CD4-positive, alpha-beta T cell treated with Interleukin-12 subunit alpha and Interleukin-12 subunit beta, for 1 hour (primary cell): ENCODE measurements at places on chromosomes 1 and 21.

GRCh38 chr1:58883037-58883887, 99.4 kb upstream of the JUN start:
- no peak for DNase-seq

DNA sequence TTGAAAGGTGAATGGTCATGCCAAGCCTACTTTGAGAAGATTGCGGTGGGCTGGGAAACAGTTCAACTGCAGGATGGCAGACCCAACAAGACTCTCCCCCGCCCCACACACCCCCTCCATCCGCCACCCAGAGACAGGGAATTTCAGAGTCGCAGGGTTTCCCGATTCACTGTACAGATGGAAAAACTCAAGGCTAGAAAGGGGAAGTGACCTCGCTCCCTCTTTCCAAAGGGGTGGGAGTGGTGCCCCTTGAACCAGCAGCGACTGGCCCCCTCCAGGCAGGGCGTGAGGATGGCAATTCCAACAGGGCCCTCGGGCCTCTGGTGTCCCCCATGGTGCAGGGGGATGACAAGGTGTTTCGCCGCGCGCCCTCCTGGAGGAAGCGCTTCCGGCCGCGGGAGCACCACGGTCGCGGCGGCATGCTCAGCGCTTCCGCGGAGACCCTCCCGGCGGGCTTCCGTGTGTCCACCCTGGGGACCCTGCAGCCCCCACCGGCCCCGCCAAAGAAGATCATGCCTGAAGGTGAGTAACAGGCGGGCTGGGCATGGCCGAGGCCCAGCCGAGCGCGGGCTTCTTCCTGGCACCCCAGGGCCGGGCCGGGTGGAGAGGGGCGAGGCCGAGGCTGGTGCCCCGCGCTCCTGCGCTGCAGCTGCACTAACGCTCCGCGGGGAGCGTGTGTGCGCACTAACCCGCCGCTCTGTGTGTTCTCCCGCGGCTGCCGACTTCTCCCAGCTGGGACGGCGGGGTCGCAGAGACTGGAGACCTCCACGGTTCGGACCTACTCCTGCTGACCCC, 10.4 kb downstream of the MYOG start:
- no peak for DNase-seq

DNA sequence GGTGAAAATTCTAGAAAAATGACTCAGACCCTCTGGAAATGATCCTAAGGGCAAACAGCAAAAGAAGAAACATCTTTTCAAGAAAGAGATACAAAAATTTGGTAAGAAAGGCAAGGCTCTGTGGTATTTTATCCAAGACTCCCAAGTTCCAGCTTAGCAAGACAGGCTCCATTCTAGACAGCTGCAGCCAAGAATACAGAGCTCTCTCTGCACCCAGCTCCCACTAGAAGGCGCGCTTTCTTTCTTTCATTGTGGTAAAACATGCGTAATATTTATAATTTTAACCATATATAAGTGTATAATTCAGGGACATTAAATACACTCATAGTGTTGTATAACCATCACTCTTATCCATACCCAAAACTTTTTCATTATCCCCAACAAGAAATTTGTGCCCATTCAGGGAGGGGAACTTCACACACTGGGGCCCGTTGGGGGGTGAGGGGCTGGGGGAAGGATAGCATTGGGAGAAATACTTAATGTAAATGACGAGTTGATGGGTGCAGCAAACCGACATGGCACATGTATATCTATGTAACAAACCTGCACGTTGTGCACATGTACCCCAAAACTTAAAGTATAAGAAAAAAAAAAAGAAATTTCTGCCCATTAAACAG, 2.2 kb upstream of the HFM1 start:
- DNase-seq, result no peak

DNA sequence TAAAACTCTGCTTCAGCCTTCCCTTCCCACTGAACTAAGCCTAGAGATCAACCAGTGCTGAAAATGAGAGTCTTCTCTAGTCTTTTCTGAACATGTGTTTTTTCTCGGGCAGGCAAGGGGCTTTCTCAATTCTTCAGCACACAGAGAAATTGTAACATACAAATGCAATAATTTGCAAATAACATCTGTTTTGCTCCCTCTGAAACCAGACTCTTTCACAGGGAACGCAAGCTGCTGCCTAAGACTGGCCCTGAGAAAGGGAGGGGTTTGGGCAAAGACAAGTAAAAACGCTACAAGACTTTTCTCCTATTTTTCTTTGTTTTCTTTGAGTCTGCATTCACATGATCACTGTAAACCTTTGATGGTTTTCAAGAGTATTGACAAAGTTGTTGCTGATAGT, 39.6 kb upstream of the VN1R5 start:
- no peak for DNase-seq

DNA sequence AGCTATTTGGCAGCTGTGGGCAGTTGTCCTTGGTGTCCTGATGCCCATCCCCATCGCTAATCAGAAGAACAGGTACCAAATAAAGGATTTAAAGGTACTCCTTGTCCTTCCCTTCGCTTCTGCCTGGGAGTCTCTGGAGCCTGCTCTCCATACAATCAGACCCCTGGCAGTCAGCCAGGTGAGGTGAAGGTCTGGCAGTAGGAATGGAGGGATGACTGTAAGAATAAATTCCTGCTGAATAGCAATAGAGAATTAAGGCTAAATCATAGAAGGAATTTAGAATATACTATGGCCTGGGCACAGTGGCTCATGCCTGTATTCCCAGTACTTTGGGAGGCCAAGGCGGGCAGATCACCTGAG, 9.2 kb downstream of the THBS3 start:
- no peak for DNase-seq

DNA sequence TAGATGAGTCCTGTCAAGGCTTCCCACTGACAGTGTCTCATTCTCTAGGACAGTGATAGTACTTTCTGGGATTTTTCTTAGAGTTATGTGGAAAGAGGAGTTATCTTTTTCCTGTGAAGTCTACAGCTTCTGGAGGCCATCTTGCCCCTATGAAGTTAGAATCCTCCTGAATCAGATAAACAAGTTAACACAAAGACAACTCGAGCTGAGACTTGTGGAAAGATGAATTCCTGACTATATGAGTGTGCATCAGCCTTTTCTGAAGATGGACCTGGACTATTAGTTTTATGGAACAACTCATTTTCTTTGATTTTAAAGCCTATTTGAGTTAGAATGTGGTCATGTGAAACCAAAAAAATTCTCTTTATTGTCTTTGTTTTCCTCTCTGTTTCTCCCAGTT, 290.9 kb downstream of the LRRIQ3 start:
- no peak for DNase-seq

- DNase-seq, result no peak
These were observed 336.3 kb upstream of the NCAM2 start for GRCh38 chr21:20661745-20662422.

GRCh38 chr21:43717967-43718871, 710 bp upstream of the PDXK start:
- no peak for DNase-seq

DNA sequence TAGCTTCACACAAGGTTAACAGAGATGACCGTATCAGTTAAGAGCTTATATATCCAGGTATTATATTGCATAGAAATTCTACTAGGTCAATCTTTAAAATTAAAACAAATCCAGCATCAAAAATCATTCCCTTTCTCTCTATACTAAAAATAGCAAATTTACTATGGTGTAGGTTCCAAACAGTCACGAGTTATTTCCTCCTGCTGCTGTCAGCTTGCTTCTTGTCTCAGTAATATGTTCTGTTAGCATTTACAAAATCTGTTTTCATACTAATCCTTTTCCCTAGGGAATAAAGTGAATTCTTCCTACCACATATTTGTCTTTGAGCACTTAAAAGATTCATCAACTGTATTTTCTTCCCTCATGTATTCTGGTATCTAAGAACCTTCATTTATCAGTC, 2.5 kb downstream of the WDR26 start:
- DNase-seq, result no peak

DNA sequence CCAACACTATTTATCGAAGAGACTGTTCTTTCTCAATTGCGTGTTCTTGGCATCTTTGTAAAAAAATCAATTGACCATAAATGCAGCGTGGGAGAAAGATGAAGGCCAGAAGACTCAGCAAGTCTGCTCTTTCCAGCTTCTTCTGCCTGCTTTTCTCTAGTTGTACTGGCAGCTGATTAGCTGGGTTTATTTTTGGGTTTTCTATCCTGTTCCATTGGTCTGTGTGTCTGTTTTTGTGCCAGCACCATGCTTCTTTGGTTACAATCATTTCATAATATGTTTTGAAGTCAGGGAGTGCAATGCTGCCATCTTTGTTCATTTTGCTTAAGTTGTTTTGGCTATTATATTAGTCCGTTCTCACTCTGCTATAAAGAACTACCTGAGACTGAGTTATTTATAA, 201.8 kb upstream of the B3GALT2 start:
- DNase-seq, result no peak

- DNase-seq, result no peak
These were observed 2.6 kb downstream of the VSIG8 start for GRCh38 chr1:159859767-159860322.

GRCh38 chr1:34794001-34794789, 1.4 kb downstream of the GJA4 start:
- no peak for DNase-seq

DNA sequence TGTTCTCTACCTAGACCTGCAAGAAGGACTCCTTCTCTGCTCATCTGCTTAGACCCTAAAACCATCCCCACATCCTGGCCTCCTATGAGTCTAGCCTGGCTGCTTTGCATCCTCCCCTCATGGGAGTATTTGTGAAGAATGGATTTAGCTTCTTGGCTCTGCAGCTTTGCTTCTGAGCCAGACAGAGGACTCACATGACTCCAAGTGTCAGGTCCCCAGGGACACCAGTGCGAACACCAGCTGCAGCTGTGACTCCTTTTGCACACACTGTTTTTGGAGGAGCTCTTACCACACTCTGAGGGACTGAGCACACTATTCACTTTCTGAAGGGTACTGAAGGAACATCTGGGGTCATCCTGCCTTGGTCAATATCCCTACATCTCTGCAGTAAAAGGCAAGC, 131.8 kb upstream of the SGIP1 start:
- no peak for DNase-seq

- no peak for DNase-seq
These were observed 45.7 kb upstream of the HOOK1 start for GRCh38 chr1:59768792-59769735.

DNA sequence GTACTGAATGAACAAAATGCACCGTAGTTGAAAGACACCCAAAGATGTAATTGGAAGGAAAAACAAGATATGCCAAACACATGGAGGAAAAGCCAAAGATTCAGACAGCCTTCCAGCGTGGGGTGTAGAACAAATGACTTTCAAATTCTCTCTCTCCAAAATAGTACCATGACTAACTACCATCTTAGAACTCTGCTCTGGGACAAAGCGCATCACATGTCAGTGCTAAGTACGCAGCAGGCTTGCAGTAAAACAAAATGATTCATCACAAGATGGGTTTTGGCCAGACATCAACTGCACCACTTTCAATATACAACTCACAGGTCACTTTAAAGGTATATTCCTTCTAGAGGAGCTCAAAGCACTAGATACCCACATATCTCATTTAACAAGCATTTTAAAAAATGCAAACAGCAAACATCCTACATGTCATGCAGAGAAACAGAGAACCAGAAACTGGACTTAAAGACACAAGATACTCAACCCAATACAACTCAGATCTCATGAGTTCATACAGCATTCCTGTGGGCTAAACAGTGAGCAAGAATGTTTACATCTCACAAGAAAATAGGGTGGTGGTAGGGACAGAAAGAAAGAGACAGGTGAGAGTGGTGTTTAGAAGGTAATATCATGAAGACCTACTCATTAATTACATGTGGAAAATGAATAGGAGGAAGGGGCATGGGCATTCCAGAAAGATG, 75.7 kb downstream of the BCAR3 start:
- DNase-seq, result no peak

- no peak for DNase-seq
These were observed at the start of gene KIAA0319L for GRCh38 chr1:35557118-35557610. Gene KIAA0319L (minus strand): TSS chr1:35557403. CDS start chr1:35554491, 2,912 bp downstream.

GRCh38 chr1:51268634-51269033, 32.6 kb downstream of the RNF11 start:
- no peak for DNase-seq

DNA sequence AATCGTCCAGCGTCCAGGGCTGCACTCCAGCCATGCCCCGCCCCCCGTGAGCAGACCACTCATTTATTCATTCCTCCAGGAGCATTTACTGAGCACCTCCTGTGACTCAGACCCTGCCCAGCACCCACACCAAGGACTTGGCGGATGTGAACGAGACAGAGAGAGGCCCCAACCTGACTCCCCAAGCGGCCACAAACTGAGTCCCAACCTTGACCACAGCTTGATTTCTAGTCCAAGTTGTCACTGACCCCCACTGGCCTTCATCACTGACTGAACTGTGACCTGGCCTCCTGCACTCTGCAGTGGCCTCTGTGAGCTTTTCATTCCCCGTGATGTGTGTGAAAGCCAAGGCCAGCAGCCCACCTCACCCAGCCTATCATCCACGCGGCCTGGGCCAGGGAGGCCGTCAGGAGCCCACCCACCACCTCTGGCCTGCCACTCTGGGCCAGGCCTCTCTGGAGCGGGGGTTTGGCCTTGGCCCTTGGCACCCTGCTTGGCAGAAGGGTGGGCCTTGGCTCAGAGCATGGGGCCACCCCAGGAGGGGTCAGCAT, 19.3 kb upstream of the RUNX3 start:
- no peak for DNase-seq

DNA sequence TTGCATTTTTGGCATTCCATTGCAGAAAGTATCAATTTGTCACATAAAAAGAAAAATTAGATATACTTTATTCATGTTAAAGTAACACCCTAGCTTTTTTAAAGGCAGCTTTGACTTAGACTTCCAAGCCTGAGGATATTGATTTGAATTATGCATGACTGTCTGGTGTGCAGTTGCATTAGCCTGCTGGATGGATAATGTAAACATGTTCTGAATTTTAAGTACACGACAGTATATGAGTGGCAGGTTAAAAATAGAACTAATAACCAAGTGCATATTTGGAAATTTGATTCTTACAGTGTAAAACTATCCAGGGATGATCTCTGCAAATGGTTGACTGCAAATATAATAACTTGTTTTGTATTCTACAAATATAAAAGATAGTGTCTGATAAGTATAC, 124.0 kb downstream of the SYT14 start:
- no peak for DNase-seq

DNA sequence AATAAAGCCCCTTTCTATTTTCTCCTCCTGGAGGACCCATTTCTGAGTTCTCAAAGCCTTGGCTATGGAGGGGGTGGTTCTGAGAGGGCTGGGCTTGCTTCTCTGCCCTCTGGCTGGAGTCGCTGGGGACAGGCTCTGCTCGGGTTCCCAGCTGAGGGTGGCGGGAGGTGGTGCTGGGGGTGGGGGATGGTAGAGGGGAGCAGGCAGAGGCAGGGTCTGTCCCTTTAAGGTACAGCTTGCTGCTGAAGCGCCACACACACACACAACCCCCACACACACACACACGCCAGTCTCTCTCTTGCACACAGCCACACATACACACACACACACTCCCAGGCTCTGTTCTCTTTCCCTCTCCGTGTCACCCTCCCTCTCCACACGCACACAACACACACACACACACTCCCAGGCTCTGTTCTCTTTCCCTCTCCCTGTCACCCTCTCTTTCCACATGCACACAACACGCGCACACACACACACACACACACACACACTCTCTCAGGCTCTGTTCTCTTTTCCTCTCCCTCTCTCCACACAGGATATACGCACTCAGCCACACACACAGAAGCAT, 69.8 kb upstream of the SSBP3 start:
- no peak for DNase-seq

GRCh38 chr1:26890467-26890796, 349 bp upstream of the GPN2 start:
- no peak for DNase-seq

GRCh38 chr1:159908031-159908940, 8.3 kb upstream of the CFAP45 start:
- no peak for DNase-seq
